ENCODE measurements at places on chromosomes 4 and X.

DNA sequence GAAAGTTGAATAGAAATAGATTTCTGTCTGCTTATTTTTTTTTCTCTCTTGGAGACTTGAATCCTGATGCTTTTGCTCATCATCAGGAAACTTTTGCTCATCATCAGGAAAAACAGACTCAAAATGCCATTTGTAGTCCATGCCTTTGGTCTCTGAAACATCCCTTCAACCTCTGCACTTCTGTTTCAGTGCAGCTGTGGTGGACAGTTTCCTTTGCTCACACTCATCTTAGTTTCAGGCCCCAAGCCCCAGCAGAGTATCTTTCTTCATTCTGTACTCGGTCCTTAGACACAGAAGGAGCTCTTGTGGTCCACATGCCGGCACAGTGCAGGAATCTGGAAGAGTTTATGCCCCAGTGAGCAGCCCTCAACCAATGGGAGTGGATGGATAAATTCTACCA lies 337.9 kb downstream of the PPP3CA start:
- DNase-seq = no peak

- no peak for DNase-seq
These were observed 830.9 kb downstream of the TECRL start for GRCh38 chr4:63578383-63578782.

DNA sequence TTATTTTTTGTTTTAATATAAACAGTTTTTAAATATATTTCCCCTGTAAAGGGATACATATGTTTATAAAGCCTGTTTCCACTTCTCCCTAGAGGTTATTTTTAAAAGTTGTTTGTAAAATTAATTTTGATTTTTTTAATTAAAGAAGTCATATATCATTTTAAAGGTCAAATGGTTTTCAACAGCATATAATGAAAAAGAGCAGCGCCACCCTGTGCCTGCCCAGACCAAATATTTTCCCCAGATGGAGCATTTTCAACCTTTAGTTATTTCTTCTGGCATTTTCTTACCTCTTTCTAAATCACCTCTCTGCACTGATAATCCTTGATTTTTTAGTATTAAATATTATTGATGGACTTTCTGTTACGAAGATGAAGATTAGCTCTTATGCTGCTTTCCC lies 21.0 kb downstream of the MSX1 start:
- no peak for DNase-seq

- no peak for DNase-seq
These were observed 26.9 kb downstream of the UTP14A start for GRCh38 chrX:129932821-129933321.

DNA sequence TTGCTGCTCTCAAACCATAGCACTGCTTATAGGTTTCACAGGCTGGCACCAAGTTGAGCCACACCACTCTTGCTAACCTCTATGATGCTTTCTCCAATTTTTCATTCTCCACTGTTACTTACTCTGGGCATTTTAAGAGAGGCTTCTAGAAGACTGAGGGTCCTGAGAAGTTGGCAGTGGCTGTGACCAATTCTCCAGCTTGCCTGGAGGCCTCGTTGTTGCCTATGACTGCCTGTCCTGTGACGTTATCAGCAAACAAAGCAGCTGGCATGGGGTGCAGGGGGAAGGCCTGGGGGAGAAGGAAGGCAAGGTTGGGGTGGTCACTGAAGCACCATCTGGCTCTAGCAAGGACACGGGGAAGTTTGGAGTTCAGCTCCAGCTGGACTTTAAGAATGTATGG lies 30.4 kb upstream of the PDLIM3 start:
- DNase-seq = no peak

DNA sequence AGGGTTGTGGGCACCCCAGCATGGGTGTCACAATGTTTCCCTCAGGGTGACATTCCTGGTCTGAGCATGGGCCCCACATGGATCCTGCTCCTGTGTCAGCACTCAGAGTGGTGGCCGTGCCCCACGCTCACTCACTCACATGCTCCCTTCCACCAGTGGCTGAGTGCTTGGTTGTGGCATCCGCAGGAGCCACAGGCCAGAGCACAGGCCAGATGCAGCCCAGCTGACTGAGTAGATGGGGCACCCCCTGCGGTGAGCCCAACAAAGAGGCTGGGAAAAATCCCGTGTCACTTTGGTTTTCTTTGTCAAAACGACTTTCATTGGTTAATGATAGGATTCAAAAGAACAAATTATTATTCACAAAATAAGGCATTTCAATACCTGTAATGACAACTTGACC lies 204.6 kb upstream of the ANXA10 start:
- no peak for DNase-seq

GRCh38 chrX:22559506-22559905 lies 286.8 kb downstream of the CBLL2 start:
- no peak for DNase-seq

GRCh38 chr4:176357359-176358082 lies 37.8 kb downstream of the SPCS3 start:
- DNase-seq = no peak

DNA sequence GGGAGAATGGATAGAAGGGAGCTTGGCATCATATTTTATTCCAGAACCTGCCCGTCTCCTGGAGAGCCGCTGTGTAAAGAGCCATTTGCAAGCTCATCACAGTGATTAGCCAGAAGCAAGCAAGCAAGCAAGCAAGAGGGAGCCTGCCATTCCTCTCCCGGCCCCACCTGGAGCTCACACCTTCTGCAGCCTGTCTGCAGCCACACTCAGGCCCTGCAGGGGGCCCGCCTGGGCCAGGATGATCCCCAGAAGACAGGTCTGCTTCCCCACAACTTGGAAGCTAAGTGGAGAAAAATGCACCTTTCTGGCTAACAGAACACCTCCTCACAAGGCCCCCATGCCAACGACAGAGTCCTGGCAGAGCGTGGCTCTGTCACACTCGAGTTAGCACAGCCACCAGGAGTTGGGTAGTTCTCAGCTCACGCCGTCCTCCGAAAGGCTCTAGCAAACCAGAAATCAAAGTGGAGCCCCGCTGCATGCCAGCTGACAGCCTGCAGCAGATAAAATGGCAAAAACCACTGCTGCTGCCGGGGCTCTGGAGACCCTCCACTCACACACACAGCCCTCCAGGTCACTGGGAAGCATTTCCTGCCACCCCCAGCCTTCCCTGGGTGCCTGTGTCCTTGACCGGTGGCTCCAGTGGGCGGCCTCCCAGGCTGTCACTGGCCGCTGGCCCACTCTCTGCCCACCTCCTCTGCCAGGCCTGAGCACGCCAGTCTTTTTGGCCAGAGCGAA lies 54.9 kb downstream of the DCTD start:
- DNase-seq = no peak

DNA sequence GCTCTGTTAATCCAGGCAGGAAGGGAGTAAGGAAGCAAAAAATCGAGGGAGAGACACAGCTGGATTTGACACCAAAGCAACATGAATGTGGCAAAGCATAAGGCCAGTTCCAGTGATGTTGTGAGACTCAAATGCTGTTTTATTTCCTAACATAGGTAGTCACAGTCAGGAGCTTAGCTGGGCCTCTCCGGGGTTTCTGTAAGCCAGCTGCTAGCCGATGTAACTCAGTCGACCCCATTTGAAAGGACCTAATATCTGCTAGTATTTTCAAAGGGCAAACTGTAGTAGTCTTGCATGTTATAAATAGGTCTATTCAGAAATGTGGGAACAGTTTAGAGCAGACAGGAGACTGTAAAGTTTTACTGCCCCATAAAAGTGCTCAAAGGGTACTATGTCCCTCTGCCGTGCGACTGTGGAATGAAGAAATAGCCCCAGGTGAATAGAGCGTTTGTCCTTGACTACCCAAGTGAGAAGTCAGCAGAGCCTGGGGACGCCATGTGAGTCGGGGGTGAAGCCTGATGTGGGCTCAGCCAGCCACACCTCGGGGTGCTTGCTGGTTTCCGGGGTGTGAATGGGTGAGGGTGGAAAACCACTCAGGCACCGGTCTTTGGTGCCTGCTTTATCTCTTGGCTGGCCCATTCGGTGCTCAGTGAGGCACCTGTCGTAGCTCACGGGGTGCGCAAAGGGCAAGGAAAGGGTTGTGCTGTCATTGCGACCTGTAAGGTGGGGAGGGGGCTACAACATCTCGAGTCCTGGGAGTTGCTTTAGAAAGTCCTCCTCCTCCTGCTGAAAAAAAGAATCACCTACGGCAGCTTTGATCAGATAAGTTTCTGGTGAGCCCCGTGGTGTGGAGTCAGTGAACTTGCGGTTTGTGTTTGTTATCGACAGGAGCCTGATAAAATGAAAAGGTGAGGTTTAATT lies 745 bp downstream of the TRIM2 start:
- no peak for DNase-seq

DNA sequence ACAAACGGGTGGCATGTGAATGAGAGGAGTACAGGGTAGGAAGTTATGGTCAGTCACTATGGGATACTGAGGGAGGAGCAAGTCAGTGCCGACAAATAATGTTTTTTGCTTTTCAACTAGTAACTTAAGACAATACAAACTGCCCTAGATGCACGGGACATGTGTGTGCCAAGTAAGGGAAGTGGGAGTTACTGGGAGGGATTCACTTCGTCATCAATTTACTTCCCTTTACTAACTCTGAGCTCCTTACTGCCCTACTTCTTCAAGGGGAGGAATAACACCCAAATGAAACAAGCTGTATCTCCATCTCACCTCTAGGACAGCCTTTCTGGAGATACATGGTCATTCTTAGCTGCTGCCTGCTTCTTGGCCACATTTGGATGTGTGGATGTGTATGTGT lies 97.7 kb downstream of the DGKK start:
- DNase-seq = no peak

- no peak for DNase-seq
These were observed 11.2 kb downstream of the NEK1 start for GRCh38 chr4:169601016-169601771.

GRCh38 chrX:101365301-101365795 lies 16.8 kb upstream of the TIMM8A start:
- no peak for DNase-seq

DNA sequence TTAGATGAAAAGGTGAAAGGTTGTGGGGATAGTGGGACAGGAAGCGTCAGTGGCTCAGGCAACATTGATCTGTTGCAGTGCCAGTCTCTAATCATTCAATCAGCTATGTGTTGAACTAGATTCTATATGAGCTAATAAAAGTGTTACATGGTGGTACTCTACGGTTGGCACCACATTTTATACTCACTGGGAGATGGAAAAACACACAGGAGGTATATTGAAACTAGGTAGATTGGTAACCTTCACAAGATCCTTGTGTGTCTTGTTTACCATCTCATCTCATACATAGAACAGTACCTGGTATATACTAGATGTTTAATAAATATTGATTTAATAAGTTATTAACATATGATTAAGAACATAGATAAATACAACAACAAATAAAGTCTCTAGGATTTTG lies 152.7 kb downstream of the NAA11 start:
- no peak for DNase-seq

GRCh38 chr4:187576751-187577150 lies 418.8 kb upstream of the ZFP42 start:
- no peak for DNase-seq

GRCh38 chrX:40012039-40012867 lies 85.5 kb downstream of the BCOR start:
- no peak for DNase-seq

DNA sequence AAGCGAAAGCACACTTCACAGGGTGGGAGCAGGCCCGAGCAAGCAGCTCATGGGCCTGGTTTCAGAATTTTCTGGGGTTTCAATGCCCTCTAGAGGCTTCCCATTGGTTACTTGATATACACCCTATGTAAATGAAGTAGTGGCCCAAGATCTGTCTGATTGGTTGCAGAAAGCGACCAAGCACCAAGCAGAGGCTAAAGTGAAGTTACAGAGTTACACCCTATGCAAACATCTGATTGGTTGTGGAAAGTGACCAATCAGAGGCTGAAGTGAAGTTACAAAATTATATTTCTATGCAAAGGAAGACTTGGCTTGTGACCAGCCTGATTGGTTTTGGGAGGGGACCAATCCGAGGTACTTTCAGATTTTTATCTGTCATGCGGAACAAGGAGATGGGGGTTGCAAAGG lies 8.2 kb downstream of the FHIP1A start:
- no peak for DNase-seq

DNA sequence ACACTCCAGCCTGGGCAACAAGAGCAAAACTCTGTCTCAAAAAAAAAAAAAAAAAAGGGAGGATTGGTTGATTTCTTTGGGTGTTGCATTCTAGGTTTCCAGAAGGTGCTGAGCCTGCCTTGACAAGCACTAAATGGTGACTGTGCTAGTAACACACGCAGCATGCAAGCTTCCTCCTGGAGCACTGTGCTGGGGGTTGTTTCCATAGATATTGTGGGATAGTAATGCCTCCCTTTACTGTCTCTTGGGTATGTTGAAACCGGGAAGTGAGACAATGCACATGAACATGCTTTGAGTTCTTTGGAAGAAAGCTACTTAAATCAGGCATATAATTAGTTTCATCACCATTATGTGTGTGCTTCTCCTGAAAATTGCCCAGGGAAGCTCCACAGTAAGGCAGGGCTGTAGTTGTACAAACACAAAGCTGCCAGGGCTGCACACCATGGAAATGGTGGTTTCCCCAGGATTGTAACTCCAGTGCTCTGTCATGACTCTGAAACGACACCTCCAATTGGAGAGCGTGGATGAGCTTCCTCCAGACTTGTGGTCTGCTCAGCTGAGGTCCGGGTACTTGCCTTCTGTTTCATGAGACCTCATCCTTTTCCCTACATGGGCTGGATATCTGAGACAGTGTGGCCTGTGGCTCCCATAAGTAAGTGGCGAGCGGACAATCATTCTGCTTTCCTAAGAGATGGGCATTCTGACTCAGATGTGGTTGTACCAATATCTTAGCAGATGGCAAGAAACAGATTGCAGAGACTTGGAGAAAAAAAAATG lies 31.5 kb upstream of the STOX2 start:
- no peak for DNase-seq

GRCh38 chr4:152500800-152501434 lies 35.0 kb downstream of the FBXW7 start:
- DNase-seq = peak; percentile 76

DNA sequence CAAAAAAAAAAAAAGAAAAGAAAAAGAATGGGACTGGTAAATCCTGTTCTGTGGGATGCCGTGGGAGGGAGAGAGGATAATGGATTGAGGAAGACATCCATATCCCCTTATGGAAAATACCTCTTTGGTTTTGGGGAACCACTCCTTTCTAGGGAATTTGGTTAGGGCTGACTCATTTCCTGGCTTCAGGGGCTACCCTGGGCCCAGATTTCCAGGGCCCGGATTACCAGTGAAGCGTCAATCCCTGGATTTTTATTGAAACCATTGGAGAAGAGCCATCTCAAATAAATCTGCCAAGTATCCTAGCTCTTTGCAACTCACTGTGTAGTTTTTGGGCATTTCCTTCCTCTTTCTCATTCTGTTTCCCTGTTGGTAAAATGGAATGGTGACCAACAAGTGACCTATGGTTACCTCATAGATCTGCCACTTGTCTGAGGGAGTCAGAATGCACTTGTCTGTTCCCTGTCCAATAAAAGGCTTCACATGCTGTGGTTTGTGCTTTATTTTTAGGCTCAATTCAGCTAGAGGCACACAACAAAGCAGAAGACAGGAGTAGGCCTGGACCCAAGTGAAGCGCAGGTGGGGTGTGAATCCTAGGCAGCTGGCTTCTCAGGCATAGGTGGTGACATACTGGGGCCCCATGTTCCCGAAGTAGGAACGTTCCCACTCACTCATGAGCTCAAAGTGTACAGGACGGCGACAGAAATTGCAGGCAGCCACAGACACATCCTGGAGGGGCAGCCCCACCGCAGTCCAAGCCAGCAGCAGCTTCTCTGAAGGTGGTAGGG lies 8.6 kb downstream of the APEX2 start:
- no peak for DNase-seq

- DNase-seq = no peak
These were observed 34.9 kb downstream of the FHDC1 start for GRCh38 chr4:152971053-152971452.

GRCh38 chr4:43103048-43103447 lies 210.5 kb downstream of the GRXCR1 start:
- DNase-seq = no peak

All from NCI-H446 (cell line).